ENCODE measurements at places on chromosomes 2 and 18.
A peak's percentile ranks its signal among the peaks of the same experiment; 100 is the strongest.

- DNase-seq, result no peak
These were observed 23.3 kb downstream of the MTHFD2 start for GRCh38 chr2:74221604-74222299.

- DNase-seq, result no peak
These were observed 95.2 kb upstream of the SPRED2 start for GRCh38 chr2:65527451-65528240.

DNA sequence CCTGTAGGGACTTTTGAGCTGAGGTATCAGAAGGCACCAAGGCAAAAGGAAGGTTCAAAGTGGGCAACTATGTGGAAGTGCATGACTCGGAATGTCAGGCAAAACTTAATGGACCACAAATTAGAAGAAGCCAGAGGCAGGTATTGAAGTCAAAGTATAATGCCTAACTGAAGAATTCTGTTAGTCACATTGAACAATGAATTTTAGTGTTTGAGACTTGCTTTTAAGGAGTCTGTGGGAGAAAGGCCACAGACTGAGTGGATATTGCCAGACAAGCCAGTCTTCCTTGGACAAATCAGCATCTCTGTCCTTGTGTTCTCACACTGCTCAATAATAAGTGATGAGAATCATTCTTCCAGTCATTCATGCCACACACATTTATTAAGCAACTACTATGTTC, 498.9 kb downstream of the STK39 start:
- no peak for DNase-seq

- peak; percentile 52 for DNase-seq
These were observed 60.0 kb downstream of the TMEM131 start for GRCh38 chr2:97935719-97936161.

GRCh38 chr18:79943608-79944125, 7.8 kb downstream of the SLC66A2 start:
- no peak for DNase-seq

- no peak for DNase-seq
These were observed 66.9 kb downstream of the TRAPPC12 start for GRCh38 chr2:3446381-3446780.

- no peak for DNase-seq
These were observed 268.6 kb upstream of the NCKAP5 start for GRCh38 chr2:133836691-133837345.

DNA sequence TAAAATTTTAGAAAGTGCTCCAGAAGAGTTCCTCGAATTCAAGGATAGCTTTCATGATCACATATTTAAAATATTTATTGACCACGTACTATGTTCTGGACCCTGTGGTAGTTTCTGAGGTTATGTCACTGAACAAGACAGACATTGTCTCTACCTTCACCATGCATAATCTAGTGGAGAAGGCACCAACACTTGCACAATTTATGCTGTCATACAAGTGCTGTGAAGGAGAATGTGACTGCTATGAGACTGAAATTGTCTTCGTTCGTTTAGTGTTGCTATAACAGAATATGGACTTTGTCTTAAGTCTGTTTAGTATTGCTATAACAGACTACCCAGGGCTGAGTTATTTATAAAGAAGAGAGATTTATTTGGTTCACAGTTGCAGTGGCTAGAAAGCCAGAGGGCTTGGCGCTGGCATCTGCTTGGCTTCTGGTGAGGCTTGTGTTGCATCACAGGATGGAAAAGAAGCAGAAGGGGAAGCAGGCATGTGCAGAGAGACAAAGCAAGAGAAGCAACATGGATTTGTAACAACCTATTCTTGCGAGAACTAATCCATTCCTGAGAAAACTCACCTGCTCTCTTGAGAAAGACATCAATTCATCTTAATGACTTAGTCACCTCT, 50.0 kb upstream of the RFX8 start:
- no peak for DNase-seq

GRCh38 chr2:25711675-25712354, 38.4 kb upstream of the DTNB start:
- DNase-seq, result no peak

- DNase-seq, result no peak
These were observed 635.5 kb upstream of the NETO1 start for GRCh38 chr18:73503326-73503725.

DNA sequence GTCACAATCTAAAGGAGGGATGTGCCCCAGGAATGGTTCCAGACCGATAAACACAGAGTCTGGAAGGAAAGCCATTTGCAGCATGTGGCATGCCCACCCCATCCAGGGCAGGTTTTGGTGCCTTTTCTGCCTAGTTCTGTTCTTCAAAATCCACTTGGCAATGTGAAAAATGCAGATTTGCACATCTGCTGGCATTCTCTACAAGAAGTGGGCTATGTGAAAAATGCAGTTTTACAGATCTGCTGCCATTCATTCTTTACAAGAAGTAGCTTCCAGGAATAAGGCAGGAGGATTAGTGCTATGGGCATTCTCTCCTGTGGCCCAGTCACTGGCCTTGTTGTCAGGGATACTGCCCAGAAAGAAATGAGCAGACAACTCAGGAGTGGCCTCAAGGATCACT, 68.1 kb downstream of the C1D start:
- DNase-seq, result peak; percentile 76

DNA sequence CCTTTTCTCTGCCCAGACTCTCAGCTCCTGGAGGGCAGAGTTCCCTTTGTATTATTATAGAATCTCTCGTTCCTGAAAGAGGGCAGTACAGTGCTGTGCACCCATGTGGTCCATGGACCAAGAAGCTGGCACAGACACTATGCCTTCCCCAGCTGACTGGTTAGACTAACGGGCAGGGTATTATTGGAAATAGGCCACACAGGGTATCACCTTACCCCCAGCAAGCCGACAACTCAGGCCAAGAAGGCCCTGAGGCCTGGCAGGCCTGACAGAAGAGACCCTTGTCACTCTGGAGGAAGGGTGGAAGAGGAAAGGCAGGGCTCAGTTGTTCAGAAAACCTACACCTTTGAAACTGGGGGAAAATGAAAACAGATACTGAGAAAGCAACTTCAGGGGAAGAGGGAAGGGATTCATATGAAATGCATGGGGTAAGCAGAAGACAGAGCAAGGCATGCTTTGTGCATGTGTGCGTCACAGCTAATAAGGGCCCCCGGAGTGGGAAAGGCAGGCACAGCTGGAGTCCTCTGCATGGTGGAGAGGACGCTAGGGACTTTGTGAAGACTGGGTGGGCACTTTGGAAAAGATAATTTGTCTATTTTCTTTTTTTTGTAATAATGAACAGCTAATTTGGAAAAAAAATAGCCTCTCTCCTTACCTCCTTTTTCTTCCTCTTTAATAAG, 476.8 kb upstream of the CELF4 start:
- no peak for DNase-seq

DNA sequence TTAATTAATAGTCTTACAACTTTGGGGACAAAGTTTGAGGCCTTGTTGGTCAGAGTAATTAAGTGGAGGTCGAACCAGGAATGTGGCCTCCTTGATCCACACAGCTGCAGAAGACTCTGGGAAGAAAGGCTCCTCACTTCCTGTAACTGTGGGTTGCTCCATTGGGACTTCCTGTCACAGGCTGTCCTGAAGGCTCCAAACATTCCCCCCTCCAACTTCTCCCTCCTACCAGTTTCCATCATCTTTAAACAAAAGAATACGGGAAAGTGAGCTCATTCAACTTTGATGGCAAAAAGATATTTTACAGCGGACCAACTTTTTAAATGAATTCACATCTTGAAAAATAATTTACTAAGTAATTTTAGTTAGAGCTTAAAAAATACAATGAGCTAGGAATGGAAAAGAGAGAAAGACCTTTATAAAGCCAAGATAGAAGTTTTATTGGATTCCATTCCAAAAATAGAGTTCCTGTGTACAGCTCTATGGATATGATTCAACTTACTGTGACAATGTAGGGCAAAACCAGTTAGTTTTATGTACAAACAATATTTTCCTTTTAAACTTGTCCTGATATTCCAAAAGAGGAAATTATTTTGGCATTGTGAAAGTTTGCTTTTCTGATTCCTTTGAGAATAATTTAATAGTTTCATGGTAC, 212.0 kb upstream of the NABP1 start:
- no peak for DNase-seq

DNA sequence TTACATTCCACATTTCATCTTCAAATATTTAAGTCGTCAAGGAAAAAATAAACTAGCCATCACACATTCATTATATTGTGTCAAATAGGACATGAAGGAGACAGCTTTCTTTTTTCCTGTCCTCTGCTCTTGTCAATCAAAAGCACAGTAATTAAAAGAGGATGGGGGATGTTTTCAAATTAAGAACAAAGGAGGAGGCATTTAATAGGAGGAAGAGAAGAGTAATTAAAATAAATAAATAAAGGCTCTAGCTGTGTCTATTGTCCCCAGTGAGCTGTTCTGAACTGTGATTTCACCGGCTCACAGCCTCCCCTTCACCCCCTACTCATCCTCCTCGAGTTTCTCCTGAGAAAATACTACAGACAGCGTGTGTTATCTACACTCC, 1377.1 kb upstream of the PIK3C3 start:
- no peak for DNase-seq

DNA sequence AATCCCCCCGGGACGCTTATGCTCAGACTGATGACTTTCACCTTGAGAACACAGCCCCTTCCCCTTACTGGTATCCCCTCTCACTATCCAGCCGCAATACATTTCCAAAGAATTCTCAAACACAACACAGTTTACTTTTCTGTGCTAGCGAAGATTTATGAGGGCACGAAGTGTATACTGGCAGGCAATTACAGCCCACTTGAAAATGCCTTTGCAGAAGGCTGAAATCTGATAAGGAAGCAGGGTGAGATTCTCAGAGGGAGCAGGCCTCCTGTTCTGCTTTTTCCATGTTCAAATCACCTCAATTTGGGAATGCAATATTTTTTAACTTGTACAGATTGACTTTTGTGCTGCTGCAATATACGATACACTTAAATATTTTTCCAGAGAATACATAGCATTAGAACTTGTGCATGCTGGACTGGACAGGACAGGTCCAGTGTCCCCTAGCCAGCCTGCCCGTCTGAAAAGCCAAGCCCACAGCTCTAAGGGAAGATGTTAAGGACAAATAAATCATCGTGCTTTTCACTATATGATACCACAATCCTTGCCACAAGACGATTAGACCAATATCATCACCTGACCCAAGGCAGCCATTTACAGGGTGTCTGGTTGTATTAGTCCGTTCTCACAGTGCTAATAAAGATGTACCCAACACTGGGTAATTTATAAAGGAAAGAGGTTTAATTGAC, 262.1 kb downstream of the EPHA4 start:
- no peak for DNase-seq

DNA sequence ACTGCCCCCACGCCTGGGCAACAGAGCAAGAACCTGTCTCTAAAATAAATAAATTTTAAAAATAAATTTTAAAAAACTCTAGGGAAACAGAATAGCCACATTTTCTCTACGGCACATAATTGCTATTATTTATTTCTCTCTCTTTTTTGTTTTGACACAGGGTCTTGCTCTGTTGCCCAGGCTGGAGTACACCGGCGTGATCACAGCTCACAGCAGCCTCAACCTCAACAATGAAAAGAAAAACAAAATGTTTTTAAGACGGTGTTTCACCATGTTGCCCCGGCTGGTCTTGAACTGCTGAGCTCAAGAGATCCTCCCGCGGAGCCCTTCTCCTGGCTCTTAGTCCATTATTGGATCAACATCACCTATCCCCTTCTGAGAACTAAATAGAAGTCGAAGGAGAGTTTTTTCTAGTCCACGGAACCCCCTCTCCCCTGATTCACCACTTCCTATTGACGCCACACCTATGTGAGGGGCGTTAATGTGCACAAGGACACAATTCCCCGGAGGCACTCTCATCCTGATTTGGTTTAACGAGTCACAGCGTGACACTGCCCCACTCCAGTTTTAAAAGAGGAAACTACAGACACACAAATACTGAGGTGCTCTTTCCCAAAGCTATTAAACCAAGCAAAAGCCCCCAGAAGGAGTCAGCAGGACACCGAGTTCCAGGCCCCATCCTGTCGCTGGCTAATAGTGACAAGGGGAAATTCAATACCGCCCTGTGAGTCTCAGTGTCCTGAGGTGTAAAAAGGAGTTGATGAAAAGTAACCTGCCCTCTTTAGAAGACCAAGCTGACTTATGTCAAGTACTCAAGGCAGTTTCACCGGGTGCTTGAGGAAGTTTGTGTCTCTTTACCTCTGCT, 1.1 kb downstream of the NPC1 start:
- peak; percentile 12 for DNase-seq

DNA sequence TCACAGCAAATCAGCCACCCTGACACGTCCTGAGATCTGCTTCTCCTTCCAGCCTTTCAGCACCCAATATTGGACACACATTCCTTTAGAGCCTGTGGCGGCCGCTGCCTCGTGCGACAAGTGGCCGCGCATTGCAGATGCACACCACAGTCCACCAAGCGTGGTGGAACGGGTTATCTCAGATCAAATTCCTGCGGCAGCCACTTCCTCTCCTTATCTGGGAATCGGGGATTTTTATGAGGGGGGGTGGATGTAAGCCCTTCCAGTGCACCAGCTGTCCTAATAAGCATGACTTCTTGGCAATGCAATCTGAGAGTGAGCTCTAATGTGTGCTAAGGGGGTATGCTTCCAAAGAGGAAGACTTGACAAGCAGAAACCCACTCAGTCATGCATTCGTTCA, 18.3 kb upstream of the BMP10 start:
- DNase-seq, result peak; percentile 75

DNA sequence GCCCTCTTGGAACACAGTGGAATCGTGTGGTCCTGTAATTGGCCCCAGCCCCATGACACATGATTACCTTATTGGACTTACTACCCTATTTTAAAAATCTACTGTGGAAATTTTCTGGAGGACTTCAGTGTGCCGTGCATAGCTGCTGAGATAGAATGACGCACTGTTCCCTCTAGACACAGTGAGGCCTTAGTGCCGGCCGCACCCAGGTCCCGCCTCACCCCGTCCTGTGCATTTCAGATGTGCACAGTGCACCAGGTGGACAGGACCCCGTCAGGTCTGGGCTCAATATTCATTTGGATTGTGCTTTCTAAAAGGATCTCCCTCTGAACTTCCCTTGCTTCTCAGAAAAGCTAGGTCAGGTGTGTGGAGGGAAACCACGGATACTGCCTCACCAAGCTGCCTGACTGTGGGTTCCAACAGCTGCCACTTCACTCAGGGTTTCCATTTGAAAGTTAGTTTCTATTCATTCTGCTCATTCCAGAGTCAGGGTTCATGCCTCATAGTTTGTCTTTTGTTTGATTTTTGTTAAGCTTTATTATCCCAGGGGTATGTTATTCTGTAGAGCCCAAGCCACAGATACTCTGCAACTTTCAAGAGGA, 155.8 kb downstream of the PTGR3 start:
- no peak for DNase-seq

DNA sequence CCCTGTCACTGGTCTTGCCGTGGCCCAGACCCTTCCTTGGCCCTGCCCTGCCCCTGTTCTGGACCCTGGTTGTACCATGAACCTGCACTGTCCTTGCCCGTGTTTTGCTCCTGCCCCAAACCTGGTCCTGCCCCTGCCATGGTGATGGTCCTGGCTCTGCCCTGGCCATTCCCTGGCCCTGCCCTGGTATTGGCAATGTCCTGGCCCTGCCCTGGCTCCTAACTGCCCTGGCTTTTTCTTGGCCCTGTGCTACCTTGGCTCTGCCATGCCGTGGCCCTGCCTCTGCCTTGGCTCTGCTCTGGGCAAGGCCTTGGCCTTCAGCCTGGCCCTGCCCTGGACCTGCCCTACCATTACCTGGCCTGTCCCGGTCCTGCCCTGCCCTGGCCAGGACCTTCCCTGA, 5.5 kb upstream of the ANKRD62 start:
- no peak for DNase-seq
